ENCODE measurements at places on chromosomes 1 and 21. TPM values are rescaled to one million over a fixed set of nuclear protein-coding genes. Genes with fewer than 3 reads are reported as not detected.

- DNase-seq = no peak
Measured at GRCh38 chr1:192973202-192973601, 86.0 kb downstream of the UCHL5 start.

- no peak for DNase-seq
Measured at GRCh38 chr1:228150461-228151179, 890 bp downstream of the GJC2 start.

DNA sequence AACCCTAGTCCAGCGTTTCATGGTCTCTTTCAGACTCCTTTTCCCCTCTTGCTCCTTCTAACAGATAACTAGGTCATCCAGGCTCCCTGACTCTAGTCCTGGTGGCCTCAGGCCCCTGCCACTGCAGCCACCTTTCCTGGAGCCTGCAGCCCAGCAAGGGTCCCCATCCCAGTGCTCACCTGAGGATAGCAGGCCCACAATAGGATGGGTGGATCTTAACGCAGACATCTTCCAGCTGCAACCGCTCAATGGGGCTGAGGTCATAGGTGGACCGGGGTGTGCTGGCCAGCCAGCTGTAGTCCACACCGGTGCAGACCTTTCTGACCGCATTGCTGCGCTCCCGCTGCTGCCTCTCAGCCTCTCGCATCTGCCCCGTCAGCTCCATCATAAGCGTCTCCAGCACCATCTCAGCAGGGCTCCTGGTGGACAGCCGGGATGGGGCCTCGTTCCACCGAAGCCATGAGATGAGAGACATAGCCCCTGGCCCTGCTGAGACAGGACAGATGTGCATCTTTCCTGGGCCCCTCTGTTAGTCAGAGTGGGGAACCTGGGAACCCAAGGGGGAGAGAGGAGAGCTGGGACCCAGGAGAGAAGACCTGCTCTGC, 10.9 kb downstream of the RD3 start:
- no peak for DNase-seq

DNA sequence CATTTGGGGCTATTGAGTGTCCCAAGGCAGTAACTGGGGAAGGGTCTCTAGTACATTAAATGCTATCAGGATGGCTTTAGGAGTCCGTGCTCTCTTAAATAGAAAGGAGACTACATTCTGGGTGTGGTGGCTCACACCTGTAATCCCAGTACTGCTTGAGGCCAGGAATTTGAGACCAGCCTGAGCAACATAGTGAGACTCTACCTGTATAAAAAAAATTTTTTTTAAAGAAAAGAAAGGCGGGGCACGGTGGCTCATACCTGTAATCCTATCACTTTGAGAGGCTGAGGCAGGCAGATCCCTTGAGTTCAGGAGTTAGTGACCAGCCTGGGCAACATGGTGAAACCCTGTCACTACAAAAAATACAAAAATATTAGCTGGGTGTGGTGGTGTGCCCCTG, 21.5 kb downstream of the OSBPL9 start:
- DNase-seq = no peak

Gene S100A11
- 528 TPM for polyA plus RNA-seq

Gene PANK4
- polyA plus RNA-seq = 22.1 TPM

Gene AMIGO1
- 0.67 TPM for polyA plus RNA-seq

Gene IVL
- not detected for polyA plus RNA-seq

Gene NGF
- not detected for polyA plus RNA-seq
